ENCODE measurements at places on chromosomes 11 and 22. TPM values are rescaled to one million over a fixed set of nuclear protein-coding genes. Genes with fewer than 3 reads are reported as not detected.

MMP7 gene
- 0.57 TPM for total RNA-seq

TMEM138 gene
- total RNA-seq: 21.4 TPM

PRR33 gene
- not detected for total RNA-seq

MUC5AC gene
- not detected for total RNA-seq

PRR5L gene
- total RNA-seq: 9.8 TPM

MMP27 gene
- not detected for total RNA-seq

ELMOD1 gene
- 1.3 TPM for total RNA-seq

UCP3 gene
- total RNA-seq: 0.80 TPM

FGF4 gene
- not detected for total RNA-seq

GAL gene
- 5.3 TPM for total RNA-seq

GSTT2B gene
- total RNA-seq: 11.4 TPM

FXYD2 gene
- total RNA-seq: 0.50 TPM

BDNF gene
- 0.72 TPM for total RNA-seq

RASD2 gene
- total RNA-seq: not detected

PPME1 gene
- 28.2 TPM for total RNA-seq

LRRC10B gene
- total RNA-seq: not detected

SNAP29 gene
- total RNA-seq: 14.2 TPM

AGBL2 gene
- 0.07 TPM for total RNA-seq

MB gene
- total RNA-seq: not detected

FAM76B gene
- 29.1 TPM for total RNA-seq

MUS81 gene
- total RNA-seq: 46.9 TPM

MIOX gene
- total RNA-seq: not detected

TMEM151A gene
- not detected for total RNA-seq

PTPRCAP gene
- 0.93 TPM for total RNA-seq

All from thoracic aorta endothelial cell (primary cell).